ENCODE measurements at places on chromosomes 12 and 14. TPM values are rescaled to one million over a fixed set of nuclear protein-coding genes. Genes with fewer than 3 reads are reported as not detected.
A peak's percentile ranks its signal among the peaks of the same experiment; 100 is the strongest.

IGFBP6 gene
- total RNA-seq, result 2.0 TPM

GRCh38 chr14:21882226-21882625 is 208.6 kb upstream of the OR4E1 start:
- no peak overlapping the region for H3K4me3 ChIP-seq
- no peaks in the 10 kb centered on the region for H3K4me1 ChIP-seq
- no peak for DNase-seq

- H3K4me1 ChIP-seq, result no peaks in the 10 kb centered on the region
- H3K4me3 ChIP-seq, result no peak overlapping the region
- no peaks in the 10 kb centered on the region for H3K27me3 ChIP-seq
- peaks cover 33% of the 10 kb centered on the region for H3K36me3 ChIP-seq
- H3K27ac ChIP-seq, result no peak overlapping the region
Observed at GRCh38 chr12:133206390-133206789, 25.1 kb downstream of the ZNF268 start.

GRCh38 chr12:52049688-52050087 is 1.6 kb upstream of the NR4A1 start:
- H3K4me3 ChIP-seq, result peak overlapping the region; percentile 99
- peaks cover 2% of the 10 kb centered on the region for H3K36me3 ChIP-seq
- peaks cover 43% of the 10 kb centered on the region for H3K4me1 ChIP-seq

DNA sequence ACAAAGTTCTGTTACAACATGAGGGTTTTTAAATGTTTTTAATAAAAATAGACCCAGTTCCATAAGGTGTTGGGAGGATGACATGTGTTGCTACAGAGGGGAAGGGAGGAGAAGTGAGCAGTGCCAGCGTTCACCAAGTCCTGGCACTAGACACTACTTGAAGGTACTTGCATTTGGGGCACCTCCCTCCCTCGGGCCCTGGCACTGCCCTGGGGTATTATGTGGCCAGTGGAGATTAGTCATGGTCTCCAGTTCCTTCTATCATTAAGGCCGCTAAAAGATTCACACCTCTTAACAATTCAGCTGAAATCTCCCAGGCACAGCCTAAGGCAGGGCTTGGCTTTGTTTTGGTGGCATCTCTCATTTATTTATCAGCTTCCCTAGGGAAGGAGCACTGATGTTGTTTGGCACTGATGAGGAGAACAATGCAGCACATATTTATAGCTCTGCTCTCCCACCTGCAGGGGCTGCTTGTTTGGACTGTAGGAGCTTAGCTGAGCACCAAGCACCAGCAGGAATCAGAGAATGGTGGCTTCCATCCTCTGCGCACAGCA is 155.5 kb upstream of the NTF3 start:
- no peak for DNase-seq
- H3K4me1 ChIP-seq, result no peaks in the 10 kb centered on the region
- no peak overlapping the region for H3K27ac ChIP-seq

- H3K36me3 ChIP-seq, result no peaks in the 10 kb centered on the region
- H3K27me3 ChIP-seq, result no peaks in the 10 kb centered on the region
- no peak overlapping the region for H3K4me3 ChIP-seq
- no peaks in the 10 kb centered on the region for H3K4me1 ChIP-seq
- no peak for DNase-seq
Observed at GRCh38 chr14:41476526-41476925, 130.2 kb upstream of the LRFN5 start.

DHRS2 gene
- not detected for total RNA-seq

DNA sequence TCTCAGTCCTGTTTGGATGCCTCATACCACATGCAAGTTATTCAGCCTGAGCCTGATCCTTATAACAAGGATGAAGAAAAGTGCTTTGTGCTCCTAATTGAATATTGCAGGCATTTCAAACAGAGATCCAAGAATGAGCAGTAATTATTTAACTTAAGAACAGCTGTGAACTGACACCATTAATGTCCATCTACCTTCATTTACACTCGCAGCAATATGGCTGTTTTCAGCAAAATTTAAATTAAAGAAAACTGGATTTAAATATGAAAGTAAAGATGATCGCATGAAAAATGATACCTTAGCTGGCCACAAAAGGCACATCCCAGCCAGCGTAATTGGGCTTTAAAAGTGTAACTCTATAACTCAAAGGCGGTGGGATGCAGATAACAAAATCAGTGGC is 466.3 kb downstream of the GALC start:
- no peaks in the 10 kb centered on the region for H3K27me3 ChIP-seq
- H3K4me1 ChIP-seq, result no peaks in the 10 kb centered on the region
- H3K4me3 ChIP-seq, result no peak overlapping the region
- no peak for DNase-seq
- no peak overlapping the region for H3K27ac ChIP-seq

DNA sequence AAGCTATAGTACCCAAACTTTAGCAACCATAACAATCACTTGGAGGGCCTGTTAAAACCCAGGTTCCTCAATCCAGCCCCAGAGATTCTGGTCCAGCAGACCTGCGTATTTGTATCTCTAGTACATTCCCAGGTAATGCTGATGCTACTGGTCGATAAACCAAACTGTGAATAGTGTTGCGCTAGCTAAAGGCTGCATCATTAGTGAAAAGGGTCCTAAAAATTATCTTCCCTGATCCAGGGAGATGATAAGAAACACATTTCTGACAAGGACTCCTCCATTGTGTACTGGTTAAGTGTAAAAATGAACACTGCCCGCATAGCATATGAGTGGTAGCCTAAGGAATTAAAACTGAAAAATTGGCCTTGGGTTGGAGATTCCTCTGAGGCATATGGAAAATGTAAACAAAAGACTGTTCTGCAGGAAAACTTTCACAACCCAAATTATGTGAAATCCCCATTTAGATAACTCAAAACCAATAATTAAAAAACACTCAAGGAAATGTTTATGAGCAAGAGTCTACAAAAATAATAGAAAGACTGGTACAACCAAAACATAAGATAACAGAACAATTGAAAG is 322.7 kb downstream of the CEP128 start:
- H3K4me1 ChIP-seq, result no peaks in the 10 kb centered on the region
- H3K27ac ChIP-seq, result no peak overlapping the region
- no peak for DNase-seq
- H3K36me3 ChIP-seq, result no peaks in the 10 kb centered on the region
- H3K4me3 ChIP-seq, result no peak overlapping the region

GRCh38 chr12:24527102-24527501 is 421.8 kb downstream of the BCAT1 start:
- H3K4me1 ChIP-seq, result no peaks in the 10 kb centered on the region
- no peaks in the 10 kb centered on the region for H3K36me3 ChIP-seq
- no peak overlapping the region for H3K4me3 ChIP-seq
- no peak overlapping the region for H3K27ac ChIP-seq
- DNase-seq, result no peak

GRCh38 chr14:81205639-81206038 is 15.1 kb downstream of the GTF2A1 start:
- H3K27ac ChIP-seq, result no peak overlapping the region
- H3K36me3 ChIP-seq, result peaks cover 39% of the 10 kb centered on the region
- DNase-seq, result no peak
- peaks cover 11% of the 10 kb centered on the region for H3K4me1 ChIP-seq
- no peak overlapping the region for H3K4me3 ChIP-seq

SH2B3 gene
- 40.7 TPM for total RNA-seq

DNA sequence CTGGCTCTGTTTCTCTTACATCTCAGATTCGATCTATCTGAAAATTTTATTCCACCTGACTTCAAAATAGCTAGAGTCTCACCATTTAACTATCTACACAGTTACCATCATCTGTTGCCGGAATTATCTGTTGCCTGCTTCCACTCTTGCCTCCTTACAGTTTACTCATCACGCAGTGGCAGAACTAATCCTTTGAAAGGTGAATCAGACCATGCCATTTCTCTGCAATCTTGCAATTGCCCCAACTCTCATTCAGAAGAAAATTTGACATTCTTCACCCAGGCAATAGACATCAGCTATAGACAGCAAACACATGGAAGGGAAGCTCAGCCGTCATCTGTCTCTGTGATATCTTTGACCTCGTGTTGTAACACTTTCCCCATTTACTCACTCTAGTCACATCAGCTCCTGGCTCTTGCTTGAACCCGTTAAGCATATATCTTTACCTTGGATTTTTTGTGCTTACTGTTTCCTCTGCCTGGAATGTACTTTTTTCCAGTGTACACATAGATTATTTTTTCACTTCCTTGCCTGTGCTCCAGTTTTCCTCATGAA is 85.5 kb downstream of the PDE3A start:
- H3K4me3 ChIP-seq, result no peak overlapping the region
- H3K36me3 ChIP-seq, result no peaks in the 10 kb centered on the region
- H3K27me3 ChIP-seq, result no peaks in the 10 kb centered on the region
- H3K27ac ChIP-seq, result no peak overlapping the region
- no peaks in the 10 kb centered on the region for H3K4me1 ChIP-seq

BICDL1 gene
- 98.5 TPM for total RNA-seq

DNA sequence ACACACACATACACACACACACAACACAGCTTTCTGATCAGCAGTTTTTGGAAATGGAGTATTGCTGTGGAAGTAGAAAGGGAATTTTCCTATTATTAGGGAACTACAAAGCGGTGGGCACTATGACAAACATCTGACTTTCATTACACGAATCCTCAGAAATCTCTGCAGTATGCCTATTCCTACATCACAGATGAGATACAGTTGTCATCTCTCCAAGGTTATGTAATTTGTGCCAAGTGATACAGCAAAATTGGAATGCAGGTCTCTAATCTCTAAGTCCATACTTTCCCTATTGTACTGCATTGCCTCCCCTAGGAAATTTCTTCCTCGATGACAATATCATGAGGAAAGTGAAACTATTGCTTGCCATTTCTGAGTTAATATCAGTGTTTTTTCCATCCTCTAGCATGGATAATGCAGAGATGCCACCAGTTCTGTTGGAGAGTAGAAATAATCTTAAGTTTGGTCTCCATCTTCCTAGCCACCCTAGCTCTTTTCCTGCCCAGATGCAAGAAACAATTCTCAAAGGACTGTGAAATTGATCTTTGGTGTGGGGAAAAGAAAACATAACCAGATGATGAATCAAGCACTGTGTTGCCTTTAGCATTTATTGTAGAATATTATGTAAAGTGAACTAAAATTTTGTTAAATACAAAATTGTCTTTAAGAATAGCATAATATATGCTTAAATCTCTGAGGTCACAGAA is 94.7 kb downstream of the ERGIC2 start:
- no peaks in the 10 kb centered on the region for H3K4me1 ChIP-seq
- H3K4me3 ChIP-seq, result no peak overlapping the region
- no peaks in the 10 kb centered on the region for H3K27me3 ChIP-seq
- peaks cover 14% of the 10 kb centered on the region for H3K36me3 ChIP-seq
- no peak overlapping the region for H3K27ac ChIP-seq
- no peak for DNase-seq

- H3K27me3 ChIP-seq, result peaks cover 8% of the 10 kb centered on the region
- H3K27ac ChIP-seq, result no peak overlapping the region
- H3K36me3 ChIP-seq, result peaks cover 19% of the 10 kb centered on the region
- peaks cover 44% of the 10 kb centered on the region for H3K4me1 ChIP-seq
Observed at GRCh38 chr14:72525087-72525915, 368.6 kb downstream of the DPF3 start.

- no peak overlapping the region for H3K4me3 ChIP-seq
- no peak for DNase-seq
- peaks cover 3% of the 10 kb centered on the region for H3K4me1 ChIP-seq
- no peak overlapping the region for H3K27ac ChIP-seq
- H3K36me3 ChIP-seq, result peaks cover 2% of the 10 kb centered on the region
Observed at GRCh38 chr12:117967043-117967442, 1.7 kb downstream of the KSR2 start.

DNA sequence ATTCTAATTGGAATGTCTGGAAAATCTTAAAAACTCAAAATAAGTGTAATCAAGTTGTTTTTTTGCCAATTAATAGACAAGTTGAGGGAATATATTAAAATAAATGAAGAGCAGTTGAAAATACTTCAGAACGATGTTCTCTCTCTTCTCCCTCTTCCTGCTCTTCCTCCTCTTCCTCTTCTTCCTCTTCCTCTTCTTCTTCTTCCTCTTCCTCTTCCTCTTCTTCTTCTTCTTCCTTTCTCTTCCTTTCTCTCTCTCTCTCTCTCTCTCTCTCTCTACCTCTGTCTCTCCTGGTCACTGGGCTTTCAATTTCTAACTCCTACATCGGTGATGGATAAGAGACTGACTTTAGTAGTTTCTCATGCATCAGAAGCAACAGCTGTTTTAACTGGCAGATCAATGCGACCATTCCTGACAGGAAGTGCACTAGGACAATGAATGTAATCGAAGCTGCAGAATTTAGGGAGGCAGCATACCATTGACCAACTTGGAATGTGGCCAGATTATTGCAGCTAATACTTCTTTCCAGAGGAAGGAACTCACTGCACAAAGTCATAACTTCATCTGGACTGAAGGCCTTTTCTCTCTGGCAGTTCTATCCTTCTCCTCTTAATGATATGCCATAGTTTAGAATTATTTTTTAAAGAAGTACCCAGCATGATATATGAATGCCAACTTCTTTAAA is 13.8 kb upstream of the TMTC2 start:
- H3K4me3 ChIP-seq, result no peak overlapping the region
- H3K4me1 ChIP-seq, result no peaks in the 10 kb centered on the region
- peaks cover 7% of the 10 kb centered on the region for H3K27me3 ChIP-seq
- no peak overlapping the region for H3K27ac ChIP-seq
- no peak for DNase-seq
- no peaks in the 10 kb centered on the region for H3K36me3 ChIP-seq

- H3K27ac ChIP-seq, result no peak overlapping the region
- H3K4me1 ChIP-seq, result peaks cover 21% of the 10 kb centered on the region
- peak overlapping the region; percentile 82 for H3K4me3 ChIP-seq
- H3K27me3 ChIP-seq, result peaks cover 10% of the 10 kb centered on the region
- no peak for DNase-seq
Observed at GRCh38 chr12:140162-140561, 73.6 kb downstream of the IQSEC3 start.

DNA sequence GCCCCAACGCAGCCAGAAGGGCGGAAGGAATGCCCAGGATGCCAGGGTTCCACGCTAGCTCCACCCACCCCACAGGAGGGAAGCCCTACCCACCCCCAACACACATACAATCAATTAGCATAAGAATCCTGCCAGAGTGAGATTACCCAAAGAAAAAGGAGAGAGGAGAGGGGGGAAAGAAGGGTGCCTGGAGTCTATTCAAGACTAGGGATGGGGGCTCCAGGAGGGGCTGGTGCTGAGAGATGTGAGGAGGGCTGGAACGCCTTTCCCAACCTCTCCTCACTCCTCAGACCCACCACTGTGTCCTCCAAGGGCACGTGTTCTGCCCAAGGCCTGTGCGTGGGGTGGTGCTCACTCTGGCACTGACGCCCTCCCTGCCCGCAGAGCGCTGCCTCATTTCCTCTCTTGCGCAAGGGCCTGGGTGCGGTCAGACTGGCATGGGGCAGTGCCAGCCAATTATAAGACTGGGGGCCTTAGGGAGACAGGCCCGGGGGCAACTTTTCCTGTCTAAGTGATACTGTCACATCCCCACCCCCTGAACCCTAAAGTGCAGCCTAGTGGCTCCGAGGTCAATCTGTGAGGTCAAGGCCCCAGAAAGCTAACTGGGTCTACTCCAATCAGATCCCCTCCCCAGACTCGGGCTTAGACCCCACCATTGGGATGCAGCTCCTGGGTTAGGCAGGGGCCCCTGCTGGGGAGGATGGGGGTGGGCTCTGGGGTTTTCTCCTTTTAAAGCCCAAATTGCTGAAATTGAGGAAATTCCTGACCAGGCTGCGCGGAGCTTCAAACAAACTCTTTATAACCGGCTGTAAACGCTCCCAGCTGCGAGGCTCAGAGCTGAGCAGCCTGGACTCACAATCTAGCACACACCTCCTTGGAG is 10.2 kb upstream of the ITGB7 start:
- peaks cover 23% of the 10 kb centered on the region for H3K36me3 ChIP-seq
- H3K4me1 ChIP-seq, result peaks cover 61% of the 10 kb centered on the region
- DNase-seq, result peak; percentile 41
- H3K27me3 ChIP-seq, result no peaks in the 10 kb centered on the region
- H3K4me3 ChIP-seq, result peak overlapping the region; percentile 89
- peak overlapping the region; percentile 86 for H3K27ac ChIP-seq

- H3K27ac ChIP-seq, result no peak overlapping the region
- H3K4me3 ChIP-seq, result no peak overlapping the region
- H3K36me3 ChIP-seq, result peaks cover 33% of the 10 kb centered on the region
- no peak for DNase-seq
- no peaks in the 10 kb centered on the region for H3K27me3 ChIP-seq
Observed at GRCh38 chr14:89399157-89399556, 17.9 kb downstream of the FOXN3 start.
